ENCODE measurements at places on chromosomes 6 and 20.

- no peak for DNase-seq
These were observed 16.3 kb upstream of the UTRN start for GRCh38 chr6:144268794-144269349.

DNA sequence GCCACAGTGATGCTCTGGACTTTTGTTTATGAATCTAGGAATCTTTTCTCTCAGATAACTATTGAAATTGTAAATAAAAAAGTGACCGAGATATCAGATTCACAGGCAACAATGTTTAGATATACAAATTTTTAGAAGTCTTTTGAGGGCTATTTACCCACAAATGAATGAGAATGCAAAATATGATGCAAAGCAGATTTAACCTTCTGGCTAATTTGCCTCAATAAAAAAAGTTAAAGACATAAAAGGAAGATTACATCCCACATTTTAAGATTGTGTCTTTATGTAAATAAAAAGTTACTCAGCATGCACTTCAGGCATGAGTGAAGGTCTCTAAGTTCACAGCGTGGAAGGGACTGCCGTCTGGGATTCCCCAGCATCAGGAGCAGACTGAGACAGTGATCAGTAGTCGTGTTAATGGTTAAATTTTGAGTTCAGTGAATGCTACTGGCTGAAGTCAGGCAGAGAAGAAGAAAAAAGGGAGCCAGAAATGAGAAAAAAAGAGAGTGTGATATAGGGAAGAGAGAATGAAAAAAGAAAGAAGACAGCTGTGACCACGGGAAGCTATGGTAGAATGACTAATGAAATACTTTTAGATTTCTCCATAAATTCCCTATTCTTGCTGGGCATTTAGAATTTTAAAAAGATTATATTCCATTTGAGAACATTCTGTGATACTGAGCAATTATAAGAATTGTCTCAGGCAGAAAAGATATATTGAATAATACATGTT lies 93.6 kb downstream of the MYB start:
- no peak for DNase-seq

GRCh38 chr6:46201702-46202101 lies 30.9 kb upstream of the ENPP5 start:
- no peak for DNase-seq

DNA sequence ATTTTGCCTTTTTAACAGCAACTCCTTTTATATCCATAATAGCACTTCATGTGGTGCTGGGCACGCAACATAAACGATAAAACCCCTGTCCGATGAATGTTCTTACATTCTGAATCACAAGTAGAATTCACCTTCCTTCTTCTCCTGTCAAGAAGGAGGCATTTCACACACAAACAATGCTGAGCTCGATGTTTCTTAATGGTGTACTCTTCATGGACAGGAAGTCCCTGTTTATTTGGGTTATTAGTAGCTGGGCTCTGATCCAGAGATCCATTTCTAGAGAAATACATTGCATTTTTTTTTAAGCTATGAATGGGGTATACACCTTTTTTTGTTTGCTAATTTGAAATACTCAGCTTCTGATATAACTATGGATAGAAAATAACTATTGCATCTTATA lies 82.4 kb downstream of the PPP1R3G start:
- no peak for DNase-seq

GRCh38 chr20:14386726-14387125 lies 49.3 kb upstream of the FLRT3 start:
- no peak for DNase-seq

- no peak for DNase-seq
These were observed 257.7 kb upstream of the GJE1 start for GRCh38 chr6:141874930-141875602.

DNA sequence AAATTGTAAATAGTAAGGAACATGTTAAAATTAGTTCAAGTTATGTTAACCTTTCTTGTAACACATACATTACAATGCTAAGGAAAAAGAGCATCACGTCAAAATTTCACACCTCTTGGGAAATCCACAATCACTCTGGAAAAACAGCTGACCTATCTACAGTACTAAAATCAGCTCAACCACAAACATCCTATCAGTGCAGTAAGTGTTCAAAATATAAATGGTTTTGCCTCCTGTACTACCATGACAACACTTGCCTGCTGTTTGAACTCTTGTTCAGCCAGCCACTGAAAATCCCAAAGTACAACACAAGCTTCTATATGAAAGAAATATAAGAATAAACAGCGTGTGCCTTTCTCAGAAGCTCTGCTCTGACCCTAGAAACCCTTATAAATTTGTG lies 83.5 kb upstream of the PLN start:
- no peak for DNase-seq

GRCh38 chr6:27451660-27452390 lies 21.1 kb downstream of the ZNF184 start:
- DNase-seq, result no peak

- peak; percentile 44 for DNase-seq
These were observed 106.5 kb upstream of the LAMP5 start for GRCh38 chr20:9407805-9408421.

DNA sequence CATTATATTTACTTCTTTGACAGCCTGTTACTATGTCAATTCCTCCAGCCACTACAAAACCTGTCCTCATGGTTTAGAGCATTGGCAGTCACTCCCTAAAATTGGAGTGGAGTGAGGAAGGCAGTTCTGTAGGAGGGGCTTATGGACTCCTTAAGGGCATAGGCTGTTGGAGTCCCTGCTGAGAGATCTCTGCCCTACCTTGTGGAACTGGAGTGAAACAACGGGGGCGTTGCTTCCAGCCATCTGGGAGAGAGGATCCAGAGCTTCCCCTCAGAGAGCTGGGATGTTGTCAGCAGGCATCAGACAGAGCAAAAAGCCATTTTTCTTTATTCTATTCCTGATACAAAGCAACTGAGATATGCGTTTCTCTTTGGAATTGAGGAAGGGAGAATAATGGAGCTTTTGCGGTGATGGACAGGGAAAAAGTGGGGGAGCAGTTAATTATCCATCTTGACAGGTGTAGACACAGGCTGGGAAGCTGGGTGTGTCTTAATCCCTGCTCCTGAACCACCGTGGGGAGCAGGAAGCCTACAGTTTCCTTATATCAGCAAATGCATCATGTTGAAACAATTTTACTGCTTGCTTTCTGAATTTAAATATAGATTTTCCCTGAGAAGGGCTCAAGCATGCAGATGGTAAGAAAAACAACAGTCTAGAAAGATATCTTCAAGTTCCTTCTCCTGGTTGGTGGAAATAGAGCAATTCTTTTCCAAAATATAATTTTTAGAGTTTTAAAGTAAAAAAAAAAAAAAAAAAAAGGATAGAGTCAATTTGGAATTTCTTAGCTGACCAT lies 402.5 kb downstream of the PLCB1 start:
- DNase-seq, result no peak

GRCh38 chr6:137792160-137793033 lies 74.7 kb upstream of the TNFAIP3 start:
- DNase-seq, result no peak

- DNase-seq, result no peak
These were observed 179.4 kb downstream of the KIF16B start for GRCh38 chr20:16393836-16394235.

Measured in occipital lobe (tissue), 3 donors.